ENCODE measurements at places on chromosomes 7 and 10. TPM values are rescaled to one million over a fixed set of nuclear protein-coding genes. Genes with fewer than 3 reads are reported as not detected.
A peak's percentile ranks its signal among the peaks of the same experiment; 100 is the strongest.

DNA sequence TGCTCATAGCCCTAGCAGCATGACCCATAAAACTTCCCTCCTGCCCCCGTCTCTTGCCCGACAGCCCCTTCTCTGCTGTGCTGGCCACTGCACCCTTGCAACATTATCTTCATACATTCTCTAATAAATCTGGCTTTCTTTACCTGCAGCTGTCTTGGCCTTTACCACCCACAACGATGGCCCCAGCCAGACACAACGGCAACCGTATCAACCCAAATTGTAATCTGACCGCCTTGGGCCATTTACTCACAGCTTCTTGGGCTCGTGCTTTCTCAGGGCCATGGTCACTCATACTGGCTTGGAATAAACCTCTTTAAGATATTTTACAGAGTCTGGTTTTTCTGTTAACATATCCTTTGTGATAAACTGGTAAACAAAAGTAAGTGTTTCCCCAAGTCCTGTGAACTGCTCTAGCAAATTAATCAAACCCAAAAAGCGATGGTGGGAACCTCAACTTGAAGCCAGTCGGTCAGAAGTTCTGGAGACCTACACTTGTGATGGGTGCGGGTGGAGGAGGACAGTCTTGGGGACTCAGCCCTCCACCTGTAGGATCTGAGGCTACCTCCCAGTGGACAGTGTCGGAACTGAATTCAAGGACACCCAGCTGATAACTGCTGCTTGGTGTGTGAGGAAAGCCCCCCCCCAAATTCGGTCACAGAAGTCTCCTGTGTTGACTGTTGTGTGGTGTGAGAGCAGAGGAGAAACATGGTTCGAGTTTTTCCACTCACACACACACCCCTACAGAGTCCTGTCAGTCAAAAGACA is 87.6 kb upstream of the ATP6V0A4 start:
- no peak for DNase-seq

- no peak for DNase-seq
These were observed 44.1 kb upstream of the CDK6 start for GRCh38 chr7:92880212-92881090.

DNA sequence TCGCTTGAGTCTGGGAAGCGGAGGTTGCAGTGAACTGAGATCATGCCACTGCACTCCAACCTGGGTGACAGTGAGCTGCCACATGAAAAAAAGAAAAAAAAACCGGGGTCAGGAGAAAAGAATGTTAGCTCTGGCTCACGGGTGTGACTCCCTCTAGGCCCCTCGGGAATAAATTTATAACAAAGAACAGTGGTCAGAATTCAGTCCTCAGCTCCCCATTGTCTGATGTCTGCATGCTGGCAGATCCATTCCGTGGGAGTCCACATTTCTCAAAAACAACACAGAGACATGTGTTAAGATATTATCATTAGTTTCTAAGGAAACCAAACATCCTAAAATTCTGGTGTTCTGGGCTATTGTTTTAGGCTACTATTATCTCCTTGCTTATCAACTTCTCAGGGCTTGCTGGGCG is 90.6 kb downstream of the MARCHF5 start:
- peak; percentile 65 for DNase-seq

DNA sequence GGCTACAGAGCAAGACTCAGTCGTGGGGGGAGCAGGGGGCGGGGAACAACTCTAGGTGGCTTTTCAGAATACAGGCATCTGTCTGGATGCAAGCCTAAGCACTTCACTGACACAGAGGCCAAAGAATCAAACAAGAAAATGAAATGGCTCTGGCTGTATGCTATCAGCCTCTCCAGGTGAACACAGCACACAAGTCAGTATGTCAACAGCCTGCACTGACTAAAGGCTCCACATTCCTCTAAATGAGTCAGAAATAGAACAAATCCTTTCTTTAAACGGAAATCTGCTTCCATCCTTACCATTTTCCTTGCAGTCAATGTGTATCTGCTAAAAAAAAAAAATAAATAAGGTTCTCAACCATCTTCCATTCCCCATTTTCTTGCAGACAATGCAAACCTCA is 88.3 kb downstream of the ARMH3 start:
- DNase-seq = no peak

DNA sequence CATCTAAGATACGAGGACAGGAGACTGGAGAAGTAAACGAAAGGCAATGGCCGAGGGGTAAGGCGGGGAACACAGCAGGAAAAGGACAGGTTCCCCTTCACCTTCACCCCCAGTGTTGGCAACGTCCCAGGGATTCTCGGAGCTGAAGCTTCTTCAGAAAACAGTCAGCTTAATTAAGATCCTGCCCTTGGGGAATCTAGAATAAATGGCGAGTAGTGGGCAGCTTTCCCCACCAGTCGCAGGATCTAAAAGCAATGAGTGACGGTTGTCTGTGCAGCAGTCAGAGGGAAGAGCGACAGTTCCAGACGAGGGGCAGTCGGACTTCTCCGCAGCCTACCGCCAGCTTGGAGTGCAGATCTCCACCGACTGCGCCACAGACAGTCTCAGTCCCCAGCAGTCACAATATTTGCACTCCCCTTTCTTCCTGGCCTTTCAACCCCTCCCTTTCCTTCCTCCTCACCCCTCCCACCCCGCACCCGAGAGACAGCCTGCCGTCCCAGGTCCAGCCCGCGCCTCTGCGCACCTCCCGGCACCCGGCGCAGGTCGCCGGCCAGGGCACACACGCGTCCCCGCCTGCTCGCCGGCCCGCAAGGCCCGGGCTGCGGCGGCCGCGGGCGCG is 10.9 kb upstream of the SP8 start:
- DNase-seq = no peak

GRCh38 chr7:101299511-101300464 is 21.8 kb downstream of the IFT22 start:
- no peak for DNase-seq

ACTL6B gene
- total RNA-seq = not detected

- DNase-seq = no peak
These were observed 16.6 kb upstream of the WDFY4 start for GRCh38 chr10:48667960-48668590.
